ENCODE measurements at places on chromosomes 12 and 14.

- no peak for DNase-seq
Measured at GRCh38 chr12:52066346-52067080, 3.3 kb upstream of the ATG101 start.

GRCh38 chr14:100285021-100285912 lies 21.0 kb downstream of the SLC25A29 start:
- DNase-seq: peak; percentile 72

GRCh38 chr12:108241986-108242703 lies 97.0 kb downstream of the CMKLR1 start:
- no peak for DNase-seq

DNA sequence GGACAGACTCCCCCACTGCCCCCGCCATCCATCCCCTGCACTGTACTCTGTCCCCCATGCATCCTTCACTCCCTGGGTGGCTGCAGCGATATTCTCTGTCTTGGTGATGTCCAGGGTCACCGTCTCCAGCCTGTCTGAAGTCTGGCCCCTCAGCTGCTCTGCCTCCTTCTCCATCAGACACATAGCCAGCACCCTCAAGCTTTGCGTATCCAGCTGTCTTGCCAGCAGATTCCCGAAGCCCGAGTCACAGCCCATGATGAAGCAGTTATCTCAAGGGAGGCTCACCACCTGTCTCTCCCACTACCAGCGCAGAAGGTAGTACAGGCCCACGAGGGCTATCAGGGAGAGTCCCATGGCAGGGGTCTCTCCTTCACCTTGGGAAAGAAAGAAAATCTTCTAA lies 77.8 kb downstream of the HSD17B6 start:
- DNase-seq: no peak

DNA sequence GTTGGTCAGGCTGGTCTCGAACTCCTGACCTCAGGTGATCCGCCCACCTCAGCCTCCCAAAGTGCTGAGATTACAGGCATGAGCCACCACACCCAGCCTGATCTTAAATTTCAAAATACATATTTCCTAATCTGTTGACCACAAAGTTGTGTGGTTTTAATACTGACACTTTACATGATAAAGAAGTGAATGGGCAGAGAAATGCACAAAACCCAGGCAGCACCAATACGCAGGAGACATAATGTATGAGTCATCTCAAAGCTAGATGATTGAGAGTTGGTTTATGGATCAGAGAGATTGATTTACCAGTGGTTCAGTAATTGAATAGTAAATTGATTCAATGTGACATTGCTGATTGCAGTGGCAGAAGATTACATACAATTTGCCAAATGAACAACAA lies 19.2 kb upstream of the PPP2R5E start:
- DNase-seq: no peak

- DNase-seq: no peak
Measured at GRCh38 chr12:125954362-125954761, 889.1 kb downstream of the AACS start.

GRCh38 chr12:3913278-3913677 lies 40.1 kb upstream of the PARP11 start:
- DNase-seq: no peak

GRCh38 chr14:45038865-45039264 lies 45.1 kb upstream of the PRPF39 start:
- DNase-seq: no peak

GRCh38 chr12:104467346-104467837 lies 10.6 kb downstream of the CHST11 start:
- no peak for DNase-seq

DNA sequence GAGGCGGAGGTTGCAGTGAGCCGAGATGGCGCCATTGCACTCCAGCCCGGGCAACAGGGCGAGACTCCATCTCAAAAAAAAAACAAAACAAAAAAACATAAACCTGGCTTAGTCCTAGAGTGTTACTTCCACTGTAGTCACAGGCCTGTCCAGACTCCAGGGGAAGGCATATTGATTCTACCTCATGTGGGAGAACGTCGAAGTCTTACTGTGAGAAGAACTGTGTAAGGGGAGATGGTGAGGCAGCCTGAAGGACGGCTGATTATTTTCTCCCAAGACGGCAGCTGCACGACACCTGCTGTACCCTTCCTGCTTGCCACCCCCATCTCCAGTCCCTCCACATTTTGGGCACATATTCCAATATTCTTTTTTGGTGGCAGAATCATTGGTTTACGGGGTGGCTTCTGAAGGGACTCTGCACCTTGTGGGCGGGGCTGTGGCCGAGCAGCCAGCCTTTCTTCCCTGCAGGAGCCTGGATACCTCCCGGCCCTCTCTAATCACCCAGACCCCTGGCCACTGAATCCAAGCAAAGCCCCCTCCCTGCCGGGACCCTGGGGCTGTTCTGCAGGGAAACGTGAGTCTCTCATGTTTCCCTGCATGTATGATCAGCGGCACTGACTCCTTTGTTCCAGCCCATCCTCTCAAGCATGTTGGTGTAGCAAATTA lies 12.2 kb upstream of the KLC1 start:
- DNase-seq: no peak

- DNase-seq: no peak
Measured at GRCh38 chr14:85214471-85214870, 315.5 kb upstream of the FLRT2 start.

DNA sequence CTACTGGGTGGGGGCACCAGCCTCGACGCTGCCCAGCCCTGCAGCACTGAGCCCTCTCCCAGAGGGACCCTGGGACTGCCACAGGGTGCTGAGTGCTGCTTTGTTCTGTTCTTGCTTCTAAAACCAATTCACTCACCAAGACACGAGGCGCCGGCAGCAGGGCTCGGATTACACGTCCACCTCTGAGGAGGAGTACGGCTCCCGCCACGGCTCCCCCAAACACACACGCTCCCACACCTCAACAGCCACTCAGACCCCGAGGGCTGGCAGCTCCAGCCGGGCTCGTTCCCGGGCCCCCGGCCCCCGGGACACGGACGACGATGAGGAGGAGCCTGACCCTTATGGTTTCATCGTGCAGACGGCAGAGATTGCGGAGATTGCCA lies 24.3 kb downstream of the CEP170B start:
- no peak for DNase-seq

GRCh38 chr12:47017901-47018475 lies 61.4 kb upstream of the PCED1B start:
- DNase-seq: no peak

DNA sequence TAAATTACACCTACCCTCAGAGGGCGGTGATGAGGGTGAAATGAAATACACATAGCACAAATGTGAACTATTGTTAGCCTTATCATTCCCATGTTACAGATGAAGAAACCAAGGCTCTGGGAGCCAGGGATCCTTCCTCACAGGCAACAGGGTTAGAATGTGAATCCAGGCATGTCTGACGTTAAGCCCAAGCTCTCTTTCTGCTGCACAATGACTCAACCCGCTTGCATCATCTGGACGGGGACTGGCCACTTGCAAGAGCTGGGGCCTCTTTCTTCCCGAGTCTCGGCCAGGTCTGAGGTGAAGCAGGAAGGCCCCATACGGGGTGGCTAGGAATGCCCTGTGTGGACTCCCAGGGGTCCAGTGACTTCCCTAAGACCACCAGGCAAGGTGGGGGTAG lies 105.2 kb downstream of the RBM19 start:
- no peak for DNase-seq

DNA sequence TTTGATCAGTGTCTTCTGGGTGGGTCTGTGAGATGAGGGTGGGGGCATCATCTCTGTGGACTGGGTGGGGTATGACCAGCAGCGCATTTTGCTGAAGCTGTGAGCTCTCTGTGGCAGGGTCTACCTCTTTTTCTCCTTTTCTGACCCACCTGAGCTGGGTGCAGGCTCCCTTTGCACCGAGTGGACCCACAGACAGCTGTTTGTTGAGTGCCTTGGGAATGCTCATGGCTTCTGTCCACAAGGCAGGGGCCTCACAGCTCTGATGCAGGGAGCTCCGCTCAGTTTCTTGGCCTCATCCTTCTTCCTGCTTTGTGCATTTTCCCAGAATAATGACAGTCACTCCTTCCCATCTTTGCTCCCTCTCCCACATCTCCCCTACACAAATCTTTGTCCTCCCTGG lies 380.6 kb downstream of the DPF3 start:
- no peak for DNase-seq

GRCh38 chr12:108589028-108589839 lies 8.7 kb downstream of the TMEM119 start:
- no peak for DNase-seq

GRCh38 chr14:53295372-53295771 lies 142.2 kb upstream of the DDHD1 start:
- DNase-seq: no peak

- DNase-seq: no peak
Measured at GRCh38 chr12:6769666-6770065, 2.7 kb upstream of the LAG3 start.

DNA sequence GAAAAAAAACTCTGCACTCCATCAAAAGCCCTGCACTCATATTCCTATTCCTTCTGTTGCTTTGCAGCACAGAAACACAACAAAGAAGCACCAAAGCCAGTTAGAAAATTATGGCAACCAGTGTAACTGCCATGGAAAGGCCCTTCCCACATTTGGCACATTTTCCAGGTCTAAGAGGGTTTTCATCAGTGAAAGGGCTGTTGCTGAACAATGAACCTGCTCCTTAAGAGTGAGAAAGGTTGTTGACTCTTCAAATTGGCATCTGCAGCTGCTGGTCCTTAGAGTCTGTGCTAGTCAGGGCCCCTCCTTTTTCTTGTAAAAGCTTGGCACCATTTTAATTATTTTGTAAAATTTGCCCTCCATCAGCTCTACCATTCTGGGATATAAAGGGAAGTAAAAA lies 378.7 kb upstream of the KITLG start:
- no peak for DNase-seq

GRCh38 chr14:68873376-68873775 lies 80.5 kb upstream of the ZFP36L1 start:
- no peak for DNase-seq

- no peak for DNase-seq
Measured at GRCh38 chr12:105888696-105889095, 250.1 kb downstream of the NUAK1 start.

- DNase-seq: no peak
Measured at GRCh38 chr12:24378548-24379407, 429.3 kb upstream of the SOX5 start.

- DNase-seq: no peak
Measured at GRCh38 chr14:28766469-28766955, at the start of gene FOXG1. TSS of gene FOXG1 (plus strand) at chr14:28766787. CDS start at chr14:28767280, 493 bp downstream.

DNA sequence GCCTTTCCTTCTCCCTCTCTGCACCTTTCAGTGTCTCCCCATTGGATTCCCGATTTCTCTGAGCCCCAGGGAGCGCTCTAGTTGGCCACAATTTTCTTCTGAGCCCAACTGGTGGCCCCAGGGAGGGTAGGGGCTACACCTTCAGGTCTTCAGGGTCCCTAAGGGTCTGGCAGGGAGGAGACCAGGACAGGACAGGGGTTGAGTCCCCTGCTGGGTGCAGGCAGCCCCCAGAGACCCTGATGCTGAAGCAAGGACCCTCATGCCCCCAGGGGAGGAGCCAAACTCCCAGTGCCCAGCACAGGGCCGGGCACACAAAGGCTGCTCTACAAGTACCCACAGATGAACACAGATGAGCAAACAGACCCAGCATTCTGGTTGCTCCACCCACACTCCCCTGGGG lies 12.7 kb downstream of the FOXN4 start:
- DNase-seq: no peak

DNA sequence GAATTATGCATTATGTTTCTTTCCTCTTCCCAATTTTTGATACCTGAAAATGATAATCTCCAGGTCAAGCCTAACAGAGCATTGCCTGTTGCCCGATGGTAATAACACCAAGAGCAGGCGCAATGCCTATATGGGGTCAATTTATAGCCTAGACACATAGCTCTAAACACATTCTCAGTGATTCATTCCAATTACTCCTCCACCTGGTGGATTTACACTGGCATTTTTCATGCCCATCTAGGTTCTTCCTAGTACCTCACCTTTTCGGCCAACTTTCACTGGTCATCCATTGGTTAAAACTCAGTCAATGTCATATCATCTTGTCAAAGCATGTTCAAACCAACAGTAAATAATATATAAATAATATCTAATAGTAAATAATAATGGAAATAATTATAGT lies 53.1 kb downstream of the EIF2S3B start:
- DNase-seq: no peak

GRCh38 chr12:57891542-57892228 lies 45.2 kb upstream of the CTDSP2 start:
- DNase-seq: no peak

GRCh38 chr12:132593938-132594358 lies 16.4 kb downstream of the LRCOL1 start:
- peak; percentile 61 for DNase-seq

- no peak for DNase-seq
Measured at GRCh38 chr14:65045709-65046108, 56.6 kb downstream of the MAX start.

DNA sequence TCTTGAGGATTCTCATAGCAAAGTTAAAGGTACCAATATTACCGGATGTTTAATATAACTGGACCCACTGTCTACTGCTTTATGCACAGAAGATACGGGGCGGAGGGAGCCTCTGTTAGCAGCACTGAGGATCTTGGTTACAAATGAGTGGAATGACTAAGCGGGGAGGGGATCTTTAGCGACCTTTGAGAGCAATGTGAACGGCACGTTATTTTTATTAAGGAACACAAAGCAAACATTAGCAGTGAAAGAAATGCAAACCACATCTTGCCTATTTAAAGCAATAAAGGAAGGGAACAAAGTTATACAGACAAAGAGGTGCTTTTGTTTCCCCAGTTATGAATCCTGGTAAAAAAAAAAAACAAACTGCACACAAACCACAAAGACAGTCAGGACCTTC lies 27.1 kb upstream of the PRMT8 start:
- no peak for DNase-seq

DNA sequence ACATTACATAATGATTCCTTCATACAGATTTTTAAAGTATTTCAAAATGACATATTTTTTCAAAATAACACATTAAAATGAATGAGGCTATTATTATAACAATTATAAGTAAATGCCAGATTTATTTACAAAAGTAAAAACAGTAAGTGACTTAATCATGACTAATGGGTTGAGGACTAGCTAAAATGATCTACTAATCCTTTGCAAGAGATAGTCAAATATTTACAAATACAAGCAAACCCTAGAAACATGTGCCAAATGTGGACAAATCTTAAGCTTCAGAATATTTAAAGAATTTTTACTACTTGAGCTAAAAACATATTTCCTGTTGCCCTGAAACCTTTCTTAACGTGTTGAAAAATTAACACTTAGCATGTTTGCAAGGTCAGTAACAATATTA lies 74.8 kb downstream of the KIF21A start:
- DNase-seq: no peak

- no peak for DNase-seq
Measured at GRCh38 chr12:15770581-15770980, 18.6 kb downstream of the EPS8 start.

- DNase-seq: no peak
Measured at GRCh38 chr12:92844151-92844763, 84.8 kb downstream of the EEA1 start.

All from RPMI8226 (cell line).